Activated CD8-positive, alpha-beta memory T cell treated with anti-CD3 and anti-CD28 coated beads for 1 hour (primary cell): ENCODE measurements at places on chromosomes 4 and X.

- no peak for DNase-seq
Measured at GRCh38 chr4:7281691-7282665, 89.6 kb downstream of the SORCS2 start.

GRCh38 chrX:45322820-45323219 is 122.1 kb upstream of the DIPK2B start:
- DNase-seq = no peak

DNA sequence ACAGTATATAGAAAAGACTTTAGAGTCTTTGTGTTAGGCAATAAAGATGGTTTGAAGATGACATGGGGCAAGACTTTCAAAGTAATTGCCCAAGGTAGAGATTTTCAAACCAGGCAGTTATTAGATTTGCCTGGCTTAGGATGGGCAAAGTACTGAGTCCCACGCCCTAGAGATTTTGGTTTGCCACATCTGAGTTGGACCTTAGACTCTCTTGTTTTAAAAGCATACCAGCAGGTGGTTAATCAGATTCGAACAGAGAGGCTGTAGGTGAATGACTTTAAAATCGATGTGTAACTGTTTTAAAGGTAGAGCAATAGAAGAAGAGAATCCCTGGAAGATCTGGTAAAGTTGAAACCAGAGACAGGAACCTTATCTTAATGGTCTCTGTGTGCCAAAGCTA is 121.5 kb downstream of the RAPGEF2 start:
- DNase-seq = no peak

DNA sequence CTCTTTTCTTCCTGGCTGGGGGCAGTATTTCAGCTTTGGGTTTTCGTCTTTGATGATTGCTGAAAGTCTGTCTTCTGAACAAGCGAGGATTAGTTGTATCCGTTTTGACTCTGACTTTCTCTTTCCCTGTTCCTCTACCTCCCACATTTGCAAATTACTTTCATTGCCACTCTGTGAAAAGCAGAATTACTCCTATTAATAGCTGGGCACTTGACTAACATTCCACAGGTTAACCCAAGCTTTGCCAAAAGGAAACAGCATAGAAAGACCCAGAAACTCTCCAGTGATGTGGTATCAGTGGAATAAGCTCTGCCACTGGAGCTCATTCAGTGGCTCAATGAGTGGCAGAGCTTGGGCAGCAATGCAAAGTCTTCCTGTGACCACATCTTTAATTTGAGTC is 238.9 kb downstream of the PALLD start:
- DNase-seq = no peak

DNA sequence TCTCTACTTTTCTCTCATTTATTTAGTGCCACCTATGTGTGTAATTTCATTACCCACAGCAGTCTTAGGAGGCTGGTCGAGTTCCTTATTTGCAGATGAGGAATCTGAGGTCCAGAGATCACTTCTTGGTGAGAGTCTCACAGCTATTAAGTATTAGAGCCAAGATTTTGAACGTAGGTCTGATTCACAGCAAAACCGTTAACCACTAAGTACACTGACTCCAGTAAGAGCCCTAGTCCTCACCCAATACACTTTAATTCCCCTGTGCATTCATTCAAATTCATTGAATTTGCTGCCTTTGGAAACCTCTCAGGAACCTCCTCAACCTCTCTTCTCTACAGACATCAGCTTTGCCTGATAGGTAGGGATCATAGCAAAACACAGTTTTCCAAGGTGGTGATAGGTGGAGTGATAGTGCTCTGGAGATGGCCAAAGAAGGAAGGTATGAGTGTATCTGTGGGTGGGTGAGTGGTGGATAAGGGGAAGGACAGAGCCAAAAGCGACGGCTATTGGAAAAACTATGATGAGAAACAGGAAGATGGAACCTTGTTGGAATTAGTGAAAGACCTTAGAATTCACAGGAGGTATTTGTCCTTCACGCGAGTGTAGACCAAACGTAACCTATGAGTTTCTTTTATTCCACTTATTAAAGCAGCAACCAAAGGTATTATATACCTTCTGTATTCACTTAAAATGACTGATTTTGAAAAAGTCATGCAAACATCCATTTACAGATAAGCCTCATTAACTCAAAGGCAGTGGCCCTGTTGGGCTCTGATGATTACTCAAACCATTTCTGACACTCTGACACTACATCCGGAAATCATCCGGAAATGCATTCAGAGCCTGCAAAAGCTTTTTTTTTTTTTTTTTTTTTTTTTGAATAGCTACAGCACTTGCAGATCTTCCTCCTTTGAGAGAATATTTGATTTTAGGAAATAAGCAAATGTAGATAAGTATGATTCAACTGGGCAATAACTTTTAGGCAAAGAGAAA is 6.3 kb downstream of the FMR1 start:
- no peak for DNase-seq

DNA sequence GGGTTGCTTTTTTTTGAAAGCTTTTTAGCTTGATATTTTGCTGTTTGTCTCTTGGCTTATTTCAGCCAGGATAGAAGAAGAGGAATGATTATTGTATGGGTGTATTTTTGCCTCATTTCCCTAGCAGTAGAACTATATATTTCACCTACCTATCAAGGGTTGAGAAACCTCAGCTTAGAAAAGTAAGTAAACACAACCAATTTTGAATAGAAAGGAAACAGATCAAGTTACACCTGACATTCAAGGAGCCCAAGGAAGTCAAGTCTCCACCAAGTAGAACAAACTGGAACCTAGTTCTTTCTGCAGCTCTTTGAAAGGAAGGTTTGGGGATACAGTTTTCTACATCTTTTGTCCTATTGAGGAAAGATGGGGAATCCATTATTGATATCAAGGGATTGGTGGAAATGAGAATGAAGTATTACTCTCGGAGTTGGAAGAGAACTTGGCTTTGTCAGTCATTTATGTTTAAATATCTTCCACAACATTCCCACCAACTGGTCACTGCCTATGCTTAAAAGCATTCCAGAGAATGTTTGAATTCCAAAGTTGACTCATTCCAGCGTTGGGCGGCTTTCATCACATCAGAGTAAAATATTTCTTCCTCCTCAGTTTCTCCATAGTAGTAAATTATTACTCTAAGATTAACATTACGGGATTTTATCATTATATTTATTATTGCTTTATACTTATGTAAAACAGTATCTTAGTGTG is 207.8 kb upstream of the CNKSR2 start:
- DNase-seq = no peak

GRCh38 chr4:110483516-110483915 is 7.6 kb downstream of the ENPEP start:
- no peak for DNase-seq

DNA sequence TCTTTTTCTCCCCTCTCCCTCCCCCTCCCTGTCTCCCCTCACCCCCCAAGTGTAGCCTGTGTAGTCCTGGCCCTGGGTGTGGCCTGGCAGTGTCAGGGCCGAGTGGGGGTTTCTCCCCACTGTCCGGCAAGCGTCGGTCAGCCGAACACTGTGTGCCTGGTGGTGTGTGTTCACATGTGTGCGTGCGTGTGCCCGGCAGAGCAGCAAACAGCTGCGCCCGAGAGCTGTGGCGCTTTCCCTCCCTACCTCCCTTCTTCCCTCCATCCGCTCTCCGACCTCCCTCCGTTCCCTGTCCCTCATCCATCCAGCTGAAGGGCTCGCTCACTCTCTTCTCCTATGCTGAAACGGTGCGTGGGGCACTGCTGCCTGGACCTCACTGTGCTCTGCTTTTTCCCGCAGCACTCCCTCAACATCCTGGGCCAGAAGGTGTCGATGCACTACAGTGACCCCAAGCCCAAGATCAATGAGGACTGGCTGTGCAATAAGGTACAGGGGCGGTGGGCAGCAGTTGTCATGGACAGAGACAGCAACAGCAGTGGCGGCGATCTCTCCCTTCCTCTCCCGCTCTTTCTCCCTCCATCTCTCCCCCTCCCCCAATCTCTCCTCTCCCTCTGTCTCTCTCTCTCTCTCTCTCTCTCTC is 17.4 kb upstream of the UBA1 start:
- no peak for DNase-seq

DNA sequence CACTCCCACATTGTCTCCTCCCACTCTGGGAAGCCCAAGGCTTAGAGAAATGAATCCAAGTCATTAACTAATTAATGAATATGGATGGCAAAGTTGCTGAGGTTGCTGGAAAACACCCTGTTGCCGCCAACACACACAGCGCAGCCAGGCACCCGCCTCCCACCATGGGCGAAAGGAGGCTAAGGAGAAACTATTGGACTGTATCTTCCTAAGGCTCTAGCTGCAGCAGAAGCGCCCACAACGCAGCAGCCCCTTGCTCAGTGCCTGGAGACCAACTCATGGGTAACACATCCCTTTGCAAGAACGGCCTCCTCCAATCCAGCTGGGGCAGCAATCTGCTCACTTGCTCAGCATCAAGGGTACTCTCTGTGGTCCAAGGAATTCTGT is 34.2 kb downstream of the TSC22D3 start:
- DNase-seq = no peak

DNA sequence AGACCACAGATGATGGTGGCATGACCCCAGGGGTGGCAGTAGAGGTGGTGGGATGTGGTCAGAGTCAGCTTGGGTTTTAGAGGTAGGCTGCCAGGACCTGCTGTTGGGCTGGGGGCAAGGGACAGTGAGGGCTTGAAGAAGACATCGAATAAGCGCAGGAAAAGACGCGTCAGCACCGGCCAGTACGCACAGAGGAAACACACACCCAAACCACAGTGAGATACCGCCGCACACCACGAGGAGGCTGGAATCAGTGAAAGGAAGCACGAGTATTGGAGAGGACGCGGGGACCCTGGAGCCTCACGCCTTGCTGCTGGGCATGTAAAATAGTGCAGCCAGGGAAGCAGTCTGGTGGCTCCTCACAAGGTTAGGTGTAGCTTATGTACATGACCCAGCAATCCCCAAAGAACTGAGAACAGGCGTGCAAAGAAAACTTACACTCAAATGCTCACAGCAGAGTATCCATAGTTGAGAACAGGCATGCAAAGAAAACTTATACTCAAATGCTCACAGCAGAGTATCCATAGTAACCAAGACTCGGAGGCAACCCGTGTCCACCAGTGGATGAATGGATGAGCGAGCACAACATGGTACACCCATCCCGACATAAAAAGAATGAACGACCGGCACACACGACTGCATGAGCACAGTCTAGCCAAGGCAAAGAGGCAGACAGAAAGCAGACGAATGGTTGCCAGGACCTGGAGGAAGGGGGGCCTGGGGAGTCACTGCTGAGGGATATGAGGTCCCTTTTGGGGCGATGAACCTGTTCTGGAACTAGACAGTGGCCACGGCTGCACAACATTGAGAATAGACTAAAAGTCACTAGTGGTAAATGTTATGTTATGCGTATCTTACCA is 13.3 kb downstream of the PDZD4 start:
- DNase-seq = no peak

GRCh38 chr4:88830598-88830997 is 133.0 kb upstream of the NAP1L5 start:
- no peak for DNase-seq

DNA sequence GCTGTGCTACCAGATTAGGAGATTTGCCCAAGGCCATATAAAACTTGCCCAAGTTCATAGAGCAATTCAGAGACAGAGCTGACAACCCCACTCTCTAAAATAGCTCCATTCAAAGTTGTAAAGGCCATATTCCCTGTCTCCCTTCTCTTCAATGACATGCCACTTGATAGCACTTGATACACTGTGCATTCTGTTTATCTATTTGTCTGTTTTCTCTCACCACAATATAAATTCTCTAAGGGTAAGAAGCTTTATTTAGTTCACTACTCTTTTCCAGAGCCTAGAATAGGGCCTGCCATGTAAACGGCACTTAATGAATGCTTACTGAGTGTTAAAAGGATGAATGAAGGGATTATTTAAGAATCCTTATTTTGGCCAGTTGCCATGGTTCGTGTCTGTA is 24.1 kb upstream of the MAP9 start:
- DNase-seq = no peak

DNA sequence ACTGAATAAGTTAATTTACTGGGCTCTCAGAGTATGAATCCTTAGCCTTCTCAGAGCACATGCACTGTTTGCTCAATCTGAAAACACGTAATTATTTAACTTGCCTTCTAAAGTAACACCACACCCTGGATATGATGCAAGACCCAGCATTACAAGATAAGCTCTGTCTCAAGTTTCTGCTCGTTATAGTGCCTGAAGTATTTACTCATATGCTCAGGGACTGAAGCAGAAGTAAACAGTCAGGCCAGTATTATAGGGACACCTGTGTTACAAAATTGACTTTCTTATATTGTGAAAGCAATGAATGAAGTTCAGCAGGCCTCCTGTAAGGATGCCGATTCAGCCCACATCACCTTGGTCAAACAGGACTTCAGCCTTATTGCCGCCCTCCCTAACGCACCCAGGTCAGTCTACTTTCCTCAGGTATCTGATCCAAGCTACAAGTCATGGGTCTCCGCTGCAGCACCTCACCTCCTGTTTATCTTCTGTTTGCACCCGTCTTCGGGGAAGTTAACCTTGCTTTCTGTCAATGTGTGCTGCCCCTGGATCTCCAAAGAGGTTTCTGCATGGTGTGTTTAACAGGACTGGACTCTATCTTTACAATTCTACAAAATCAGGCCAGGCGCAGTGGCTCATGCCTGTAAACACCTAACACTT is 42.8 kb upstream of the KLF3 start:
- DNase-seq = no peak

DNA sequence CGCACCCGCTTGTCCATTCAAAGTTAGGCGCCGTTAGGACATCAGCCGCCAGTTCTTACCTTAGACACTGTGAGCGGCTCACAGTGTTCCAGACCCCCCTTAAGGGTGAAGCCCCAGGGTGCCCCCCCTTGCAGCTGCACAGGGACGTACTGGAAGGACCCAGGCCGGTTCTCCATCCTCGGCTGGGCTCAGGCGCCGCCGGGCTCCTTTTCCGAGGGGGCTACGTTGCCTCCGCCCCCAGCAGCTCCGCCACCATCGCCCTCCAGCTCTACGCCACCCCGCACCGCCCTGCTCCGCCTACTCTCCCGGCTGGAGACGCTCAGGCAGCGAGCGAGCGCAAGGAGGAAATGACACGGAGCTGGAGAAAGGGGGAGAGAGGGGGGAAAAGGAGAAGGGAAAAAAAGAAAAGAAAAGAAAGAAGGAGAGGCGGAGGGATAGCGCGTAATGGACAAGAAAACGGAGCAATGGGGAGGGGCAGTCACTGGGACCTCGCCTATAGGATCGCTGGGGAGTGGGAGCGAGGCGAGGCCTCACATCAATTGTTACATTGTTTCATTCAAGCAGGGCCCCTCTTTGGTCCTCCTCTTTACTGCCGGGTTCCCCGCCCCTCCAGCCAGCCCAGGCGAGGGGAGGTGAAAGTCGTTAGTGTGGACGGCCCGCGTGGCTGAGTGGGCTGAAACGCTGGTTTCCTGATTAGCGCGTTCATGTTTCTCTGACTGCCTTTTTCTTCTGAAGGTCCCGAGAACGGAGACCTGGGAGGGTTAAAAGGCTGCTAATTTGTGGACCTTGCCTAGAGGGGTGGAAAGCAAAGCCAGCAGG is at the start of gene SHROOM4:
SHROOM4 (minus strand) TSS at position 352 of the 819 bp plus-strand sequence; CDS start at position 176, 176 bp downstream.
- no peak for DNase-seq
